Hepatocyte (in vitro differentiated cells): ENCODE measurements at places on chromosomes 11 and 22. TPM values are rescaled to one million over a fixed set of nuclear protein-coding genes. Genes with fewer than 3 reads are reported as not detected.
A peak's percentile ranks its signal among the peaks of the same experiment; 100 is the strongest.

CASP5 gene
- polyA plus RNA-seq: 0.46 and 0.92 TPM in 2 replicates

GRM5 gene
- 0.12 TPM in 1 of 2 replicates, not detected in the other for polyA plus RNA-seq

GGTLC3 gene
- 0.35 TPM in 1 of 2 replicates, not detected in the other for polyA plus RNA-seq

DNA sequence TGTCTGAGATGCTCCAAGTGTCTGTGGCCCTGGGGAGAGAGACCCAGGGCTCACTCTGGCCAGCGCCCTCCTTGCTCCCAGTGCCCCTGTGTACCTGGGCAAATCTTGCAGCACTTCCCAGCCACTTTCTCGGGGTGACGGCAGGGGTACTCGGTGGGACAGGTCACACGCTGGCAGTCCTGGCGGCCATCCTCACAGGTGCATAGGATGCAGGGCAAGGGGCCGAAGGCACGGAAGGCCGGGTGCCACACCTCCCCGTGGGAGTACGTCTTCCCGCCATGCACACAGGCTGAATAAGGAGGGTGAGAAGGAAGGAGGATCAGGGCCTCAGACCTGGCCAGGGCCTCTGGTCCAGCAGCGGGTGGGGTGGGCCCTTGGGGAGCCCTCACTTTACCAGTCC lies 28.0 kb downstream of the CHRDL2 start:
- H3K4me1 ChIP-seq: no peaks in the 10 kb centered on the region
- no peak for DNase-seq
- no peak overlapping the region for H3K4me3 ChIP-seq
- no peak overlapping the region for H3K27ac ChIP-seq

DNA sequence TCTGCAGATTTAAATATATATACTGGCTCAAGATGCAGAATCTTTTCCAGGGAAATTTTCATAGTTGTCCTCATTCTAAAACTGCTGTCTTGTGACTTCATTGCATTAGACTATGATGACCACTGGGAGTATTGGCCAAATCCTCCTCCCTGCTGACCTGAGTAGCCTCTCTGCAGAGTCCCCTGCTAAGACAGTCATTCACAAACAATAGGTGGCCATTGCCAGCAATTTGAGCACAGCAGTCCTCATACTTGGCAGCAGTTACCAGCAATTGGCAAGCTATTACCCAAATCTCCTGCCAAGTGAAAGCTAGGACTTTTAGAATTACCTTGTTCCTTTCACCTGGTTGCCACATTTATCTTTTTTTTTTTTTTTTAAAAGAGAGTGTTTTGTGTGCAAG lies 325.8 kb downstream of the FAT3 start:
- H3K27ac ChIP-seq: no peak overlapping the region
- no peaks in the 10 kb centered on the region for H3K36me3 ChIP-seq

DNA sequence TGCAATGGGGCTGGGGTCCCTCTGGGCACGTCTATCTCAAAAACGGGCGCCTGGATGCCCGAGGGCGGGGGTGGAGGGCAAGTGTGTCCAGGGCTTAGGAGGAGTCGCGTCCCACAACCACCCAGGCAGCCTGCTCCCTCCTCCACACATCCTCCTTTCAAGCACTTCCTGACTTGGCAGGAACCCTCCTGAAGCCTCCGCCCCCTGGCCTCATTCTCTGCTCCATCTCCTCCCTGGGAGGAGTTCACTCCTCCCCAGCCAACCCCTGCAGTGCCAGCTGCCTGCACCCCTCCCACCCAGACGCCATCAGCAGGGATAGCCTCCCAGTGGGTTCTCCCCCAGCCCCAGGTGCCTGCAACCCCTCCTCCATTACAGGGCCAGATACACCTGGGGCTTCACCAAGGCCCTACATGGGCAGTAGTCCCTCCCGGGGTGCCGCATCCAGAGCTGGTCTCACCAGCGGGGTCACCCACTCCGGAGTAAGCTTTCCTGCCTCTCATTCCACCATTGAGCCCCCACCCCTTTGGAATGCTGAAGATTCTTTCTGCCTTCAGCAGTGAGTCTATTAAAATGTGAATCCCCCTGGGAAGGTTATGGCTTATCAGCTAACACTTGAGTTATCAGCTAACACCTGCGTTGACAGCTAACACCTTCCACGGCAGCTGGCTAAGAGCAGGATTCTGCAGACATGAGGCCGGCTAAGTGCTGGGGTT lies 24.4 kb downstream of the RTN4R start:
- no peaks in the 10 kb centered on the region for H3K27me3 ChIP-seq
- H3K27ac ChIP-seq: peak overlapping the region; percentile 48
- DNase-seq: peak; percentile 69
- no peak overlapping the region for H3K4me3 ChIP-seq
- peaks cover 29% of the 10 kb centered on the region for H3K4me1 ChIP-seq

DNA sequence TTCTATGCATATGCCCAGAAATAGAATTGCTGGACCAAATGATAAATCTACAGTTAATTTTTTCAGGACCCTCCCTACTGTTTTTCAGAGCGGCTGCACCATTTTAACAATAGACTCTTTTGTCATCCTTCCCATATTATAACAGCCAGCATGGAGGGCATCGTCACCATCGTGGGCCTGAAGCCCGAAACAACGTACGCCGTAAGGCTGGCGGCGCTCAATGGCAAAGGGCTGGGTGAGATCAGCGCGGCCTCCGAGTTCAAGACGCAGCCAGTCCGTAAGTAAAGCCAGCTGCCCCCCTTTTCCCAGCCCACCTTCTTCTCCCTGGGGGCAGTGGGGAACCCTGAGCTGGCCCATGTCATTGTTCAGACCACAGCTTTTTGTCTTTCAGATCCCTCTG lies 79.5 kb upstream of the TTC12 start:
- no peak overlapping the region for H3K27ac ChIP-seq
- no peak for DNase-seq
- H3K4me1 ChIP-seq: no peaks in the 10 kb centered on the region
- H3K36me3 ChIP-seq: no peaks in the 10 kb centered on the region
- H3K4me3 ChIP-seq: no peak overlapping the region

DNA sequence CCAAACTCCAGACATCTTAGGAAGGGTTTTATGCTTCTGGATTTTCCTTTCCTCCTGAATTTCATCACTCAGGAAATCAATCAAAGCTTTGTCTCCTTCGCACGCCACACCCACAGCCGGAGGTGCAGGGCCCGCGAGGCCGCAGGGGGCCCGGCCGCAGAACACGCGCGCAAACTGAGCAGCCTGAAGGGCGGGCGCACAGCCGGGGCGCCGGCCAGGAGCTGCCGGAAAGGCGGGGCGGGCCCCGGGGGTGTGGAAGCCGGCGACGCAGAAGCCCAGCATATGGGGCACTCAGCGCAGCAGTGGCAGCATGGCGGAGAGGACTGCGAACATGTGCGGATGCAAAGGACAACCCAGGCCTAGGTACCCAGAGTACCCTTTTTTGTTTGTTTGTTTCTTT lies 33.1 kb upstream of the SPTBN2 start:
- H3K36me3 ChIP-seq: no peaks in the 10 kb centered on the region
- no peak overlapping the region for H3K4me3 ChIP-seq
- DNase-seq: no peak
- no peaks in the 10 kb centered on the region for H3K27me3 ChIP-seq

- no peaks in the 10 kb centered on the region for H3K36me3 ChIP-seq
- no peaks in the 10 kb centered on the region for H3K4me1 ChIP-seq
- no peak overlapping the region for H3K27ac ChIP-seq
- H3K27me3 ChIP-seq: no peaks in the 10 kb centered on the region
Measured at GRCh38 chr11:28231475-28231874, 123.3 kb downstream of the METTL15 start.

DNA sequence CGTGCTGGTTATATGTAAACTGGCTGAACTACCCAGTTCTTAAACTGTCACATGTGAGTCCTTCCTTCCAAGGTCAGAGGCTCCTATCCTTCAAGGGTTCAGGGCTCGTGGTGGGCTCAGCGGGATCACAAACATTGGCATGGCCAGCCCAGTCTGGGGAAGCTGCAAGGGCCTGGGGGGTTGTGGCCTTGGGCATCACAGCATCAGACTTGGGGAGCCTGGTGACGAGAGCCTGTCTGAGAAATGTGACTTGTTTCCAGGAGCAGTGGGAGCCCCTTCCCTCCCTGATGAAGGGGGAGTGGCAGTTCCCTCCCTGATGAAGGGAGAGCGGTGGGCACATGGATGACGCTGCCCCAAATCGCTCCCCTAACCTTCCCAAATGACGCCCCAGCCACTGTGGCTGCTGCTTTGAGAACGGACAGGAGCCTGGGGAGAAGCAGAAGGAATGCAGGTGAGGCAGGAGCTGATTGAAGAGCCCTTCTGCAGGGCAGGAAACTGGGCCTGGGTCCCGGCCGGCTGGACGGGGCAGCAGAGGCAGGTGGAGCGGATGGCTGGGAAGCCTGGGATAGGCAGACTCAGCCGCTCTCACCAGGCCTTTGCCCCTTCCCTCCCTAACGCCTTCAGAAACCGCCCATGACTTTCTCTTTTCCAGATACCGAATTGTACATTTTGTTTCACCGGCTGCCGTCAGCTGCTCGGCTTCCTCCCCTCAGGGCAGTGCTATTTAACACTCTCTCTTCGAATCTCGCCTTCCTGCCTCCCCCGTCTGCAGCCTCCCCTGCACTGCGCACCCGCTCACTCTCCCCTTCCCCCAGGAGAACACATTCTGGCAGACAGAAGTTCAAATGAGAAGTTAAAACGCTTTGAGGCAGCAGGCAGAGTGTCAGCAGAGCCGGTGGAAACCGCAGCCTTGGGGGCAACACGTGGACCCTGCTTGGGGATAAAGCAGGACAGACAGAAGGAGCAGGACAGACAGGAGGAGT lies 1486.7 kb downstream of the BRD1 start:
- peaks cover 2% of the 10 kb centered on the region for H3K4me1 ChIP-seq
- no peak overlapping the region for H3K27ac ChIP-seq
- peaks cover 15% of the 10 kb centered on the region for H3K27me3 ChIP-seq
